ENCODE measurements at places on chromosomes 1 and 21.

- DNase-seq = no peak
Measured at GRCh38 chr1:246794828-246795671, 70.8 kb downstream of the SCCPDH start.

DNA sequence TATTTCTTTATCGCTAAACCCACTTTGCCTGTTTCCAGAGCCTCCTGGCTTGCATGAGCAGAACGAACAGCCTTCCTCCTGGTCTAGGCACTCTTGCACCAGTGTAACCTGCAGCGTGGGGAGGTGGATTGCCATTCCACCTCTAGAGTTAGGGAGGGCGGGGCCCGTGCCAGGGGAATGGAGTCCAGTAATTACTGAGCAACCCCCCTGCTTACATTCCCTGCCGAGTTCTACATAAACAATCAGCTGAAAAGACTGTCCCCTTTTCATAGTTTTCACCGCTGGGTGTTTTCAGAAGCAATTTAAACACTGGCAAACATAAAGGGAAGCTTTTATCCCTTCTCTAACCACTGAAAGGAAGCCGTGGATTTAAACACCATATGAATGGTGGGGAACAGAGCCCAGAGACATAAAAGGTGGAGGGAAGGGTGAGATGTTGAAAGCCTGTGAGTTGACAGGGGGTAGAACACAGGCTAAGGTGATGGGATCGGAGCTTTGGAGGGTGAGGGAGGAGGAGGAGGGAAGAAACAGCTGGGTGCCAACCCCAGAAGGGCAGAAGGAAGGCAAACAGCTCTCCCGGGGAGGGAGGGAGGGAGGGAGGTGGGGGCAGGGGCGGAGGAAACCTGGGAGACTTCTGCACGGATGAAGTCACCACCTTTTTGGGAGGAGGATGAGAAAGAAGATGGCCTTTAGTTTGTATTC lies 68.0 kb upstream of the WDR26 start:
- DNase-seq = no peak

DNA sequence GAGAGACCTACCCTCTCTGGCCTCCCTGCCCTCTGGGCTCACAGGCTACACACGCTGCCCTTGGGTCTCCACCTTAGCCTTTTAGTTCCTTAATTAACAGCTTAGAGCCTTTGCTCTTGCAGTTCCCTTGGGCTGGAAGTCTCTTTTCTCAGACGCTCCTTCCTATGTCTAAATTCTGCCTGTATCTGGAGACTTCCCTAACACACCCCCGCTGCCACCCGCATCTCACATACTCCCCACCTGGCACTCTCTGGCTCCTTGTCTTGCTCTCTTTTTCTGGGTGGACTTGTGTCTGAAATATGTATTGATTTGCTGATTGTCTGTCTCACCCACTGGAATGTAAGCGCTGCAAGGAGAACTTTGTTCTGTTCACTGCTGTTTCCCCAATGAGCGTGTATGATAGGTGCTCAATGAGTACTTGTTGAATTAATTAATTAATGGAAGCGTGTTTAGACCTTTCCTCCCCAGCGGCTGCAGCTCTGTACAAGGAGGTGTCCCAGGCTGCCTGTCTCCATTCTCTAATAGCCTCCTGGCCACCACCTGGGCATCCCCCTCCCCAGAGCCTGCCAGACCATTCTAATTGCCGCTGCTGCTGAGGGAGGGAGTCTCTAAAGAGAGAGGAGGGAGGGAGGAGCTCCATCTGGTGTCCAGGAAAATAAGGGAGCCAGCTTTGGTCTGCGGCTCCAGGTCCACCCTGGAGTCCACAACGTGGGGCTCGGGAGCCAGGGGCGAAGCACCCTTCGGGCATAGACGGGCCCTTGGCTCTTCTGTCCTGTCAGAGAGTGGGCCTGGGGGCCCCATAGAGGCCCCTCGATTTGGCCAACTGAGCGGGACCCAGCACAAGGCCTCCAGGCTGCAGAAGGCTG lies 95.4 kb downstream of the RNF220 start:
- DNase-seq = no peak

- no peak for DNase-seq
Measured at GRCh38 chr1:64265141-64265540, 61.7 kb downstream of the UBE2U start.

DNA sequence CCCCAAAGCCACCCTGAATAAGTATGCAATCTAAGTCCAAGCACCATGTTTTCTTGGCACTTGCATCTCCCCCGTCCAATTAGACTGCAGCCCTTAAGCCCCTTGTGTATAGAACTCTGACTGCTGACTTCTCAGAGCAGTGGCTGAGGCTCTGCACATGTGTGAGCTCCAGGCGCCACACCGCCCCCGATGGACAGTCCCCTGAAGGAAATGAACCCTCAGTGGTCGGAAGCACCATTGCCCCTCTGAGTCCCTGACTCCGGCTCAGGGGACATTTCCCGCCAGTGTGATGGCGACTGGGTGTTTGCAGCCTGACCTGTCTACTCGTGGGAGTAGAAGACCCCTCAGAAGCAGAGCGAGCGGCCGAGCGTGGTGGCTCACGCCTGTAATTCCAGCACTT lies 37.2 kb upstream of the SCCPDH start:
- no peak for DNase-seq

- peak; percentile 65 for DNase-seq
Measured at GRCh38 chr1:206551986-206552326, 44.6 kb downstream of the RASSF5 start.

GRCh38 chr1:43858324-43858723 lies 75.3 kb upstream of the ARTN start:
- no peak for DNase-seq

DNA sequence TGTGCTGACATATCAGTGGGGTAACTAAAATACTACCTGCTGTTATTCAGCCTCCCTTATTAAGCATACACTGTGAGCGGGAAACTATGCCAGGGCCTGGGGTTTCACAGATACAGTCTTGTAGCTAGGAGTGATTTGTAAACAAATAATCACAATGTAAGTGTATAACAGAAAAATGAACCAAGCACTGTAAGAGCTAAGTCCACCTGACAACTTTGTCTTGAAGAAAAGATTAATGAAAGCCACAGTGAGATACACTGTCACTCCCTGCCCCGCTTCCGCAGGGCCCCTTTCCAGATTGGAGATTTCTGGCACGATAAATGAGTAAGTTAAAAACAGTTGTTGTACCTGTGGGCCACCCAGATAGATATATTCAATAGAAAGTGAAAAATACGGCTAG lies 4.8 kb downstream of the RCAN3 start:
- DNase-seq = no peak

- DNase-seq = no peak
Measured at GRCh38 chr1:152190589-152190988, 31.6 kb upstream of the RPTN start.

Measured in stimulated activated CD8-positive, alpha-beta memory T cell treated with anti-CD3 and anti-CD28 coated beads, Interleukin-4, amount 100 ng/mL, for 4 hours (primary cell).